ENCODE measurements at places on chromosomes 11 and 22. TPM values are rescaled to one million over a fixed set of nuclear protein-coding genes. Genes with fewer than 3 reads are reported as not detected.
A peak's percentile ranks its signal among the peaks of the same experiment; 100 is the strongest.

SMIM35 gene
- not detected for total RNA-seq

RTN3 gene
- 25.3 TPM for total RNA-seq

SPTY2D1 gene
- total RNA-seq: 14.8 TPM

CACNA1I gene
- not detected for total RNA-seq

PRG3 gene
- total RNA-seq: not detected

MS4A7 gene
- not detected for total RNA-seq

MMP27 gene
- total RNA-seq: not detected

DNA sequence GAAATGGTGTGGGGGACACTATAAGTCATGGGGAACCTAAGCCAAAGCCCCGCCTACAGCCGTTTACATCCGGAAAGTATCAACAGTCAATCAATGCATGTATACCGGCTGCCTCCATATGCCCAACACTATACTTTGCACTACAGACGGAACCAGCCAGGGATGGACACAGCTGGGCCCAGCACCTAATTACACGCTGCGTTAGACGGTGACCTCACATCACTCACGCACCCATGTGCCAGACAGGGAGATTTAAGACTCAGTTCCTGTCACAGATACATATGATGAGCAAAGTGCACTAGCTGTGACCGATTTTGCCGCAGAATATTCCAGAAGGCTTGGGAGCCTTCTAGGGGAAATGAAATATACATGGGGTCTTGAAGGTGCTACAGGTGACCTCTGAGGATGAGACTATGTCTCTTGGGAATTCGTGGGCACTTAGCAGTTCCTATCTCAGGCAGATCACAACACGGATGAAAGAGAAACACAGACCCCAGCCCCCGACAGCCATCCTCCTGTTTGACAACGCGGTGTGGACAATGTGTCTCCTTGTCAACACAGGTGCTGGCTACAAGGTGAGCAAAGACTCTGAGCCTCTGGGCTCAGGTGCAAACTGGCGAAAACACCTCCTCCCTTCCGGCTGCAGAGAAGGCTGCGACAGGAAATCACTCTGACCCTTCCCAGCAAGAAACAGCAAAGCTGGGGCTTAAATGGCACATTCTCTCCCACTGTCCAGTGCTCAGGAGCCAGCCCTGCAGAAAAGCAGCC is 8.0 kb downstream of the AHNAK start:
- no peak for DNase-seq

DNA sequence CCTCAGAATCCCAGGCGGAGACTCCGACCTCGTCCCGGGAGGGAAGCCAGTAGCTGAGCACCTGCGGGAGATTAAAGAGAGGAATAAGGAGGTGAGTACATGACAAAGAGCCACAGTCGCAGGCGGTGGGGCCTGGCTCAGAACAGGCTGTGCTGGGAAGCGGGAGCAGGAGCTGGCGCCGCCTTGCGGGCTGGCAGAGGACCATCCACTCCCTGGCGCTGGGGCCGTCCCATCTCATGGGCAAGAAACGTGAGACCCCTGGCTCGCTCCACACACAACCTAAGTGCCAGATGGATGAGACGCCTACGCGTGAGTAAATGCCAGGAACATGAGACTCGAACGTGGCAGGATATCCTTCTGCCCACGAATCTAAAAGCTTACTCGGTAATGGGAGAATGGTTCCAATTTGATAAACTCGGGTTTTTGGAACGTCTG is 6.3 kb downstream of the CEND1 start:
- DNase-seq: no peak

DNA sequence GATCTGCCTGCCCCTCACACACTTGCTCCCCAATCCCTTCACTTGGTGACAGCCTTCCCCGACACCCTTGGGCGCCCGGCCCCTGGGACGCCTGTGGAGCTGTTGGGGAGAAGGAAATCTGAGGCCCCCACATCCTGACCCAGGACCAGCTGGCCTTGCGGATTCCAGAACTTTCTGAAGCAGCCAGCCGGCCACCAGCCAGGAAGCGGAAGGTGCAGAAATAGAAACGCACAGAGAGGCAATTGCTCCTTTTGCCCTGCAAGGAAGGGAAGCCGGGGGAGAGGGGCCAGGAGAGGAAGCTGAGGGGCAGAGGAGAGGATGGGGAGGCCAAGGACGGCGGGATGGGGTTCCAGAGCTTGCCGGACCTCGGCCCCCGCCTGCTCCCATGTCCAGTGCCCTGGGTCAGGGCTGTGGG is 66.7 kb upstream of the LINC01488 start:
- DNase-seq: no peak

DNA sequence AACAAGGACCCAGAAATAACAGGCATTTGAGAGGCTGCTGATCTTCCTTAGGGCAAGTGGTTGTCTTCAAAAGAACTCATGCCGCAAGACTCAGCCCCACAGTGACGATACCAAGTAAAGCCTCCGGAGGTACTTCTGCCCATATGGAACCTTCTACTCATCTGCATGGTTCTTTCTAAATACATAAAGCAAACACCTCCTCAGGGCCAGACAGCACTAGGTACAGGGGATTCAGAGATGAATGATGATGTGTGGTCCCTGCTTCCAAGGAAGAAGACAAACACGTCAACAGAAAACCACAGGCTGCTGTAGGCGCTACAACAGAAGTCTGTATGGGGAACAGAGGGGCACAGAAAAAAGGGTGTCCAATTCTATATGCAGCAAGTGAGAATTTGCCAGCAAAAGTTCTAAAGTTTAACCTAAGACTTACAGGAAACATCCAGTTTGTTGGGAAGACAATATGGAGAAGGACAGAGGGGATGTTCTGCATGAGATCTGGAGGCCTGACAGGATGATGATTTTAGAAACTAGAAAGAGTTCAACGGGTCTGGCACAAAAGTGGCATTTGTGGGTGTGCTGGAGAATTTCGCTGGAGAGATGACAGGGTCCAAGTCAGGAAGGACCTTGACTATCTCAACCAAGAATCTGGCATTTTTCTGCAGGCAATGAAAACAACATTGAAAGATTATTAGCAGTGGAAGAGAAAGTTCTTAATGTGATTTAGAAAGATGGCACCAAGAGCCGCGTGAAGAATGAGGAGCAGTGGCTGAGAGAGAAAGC is 23.7 kb downstream of the JAML start:
- DNase-seq: no peak

DNA sequence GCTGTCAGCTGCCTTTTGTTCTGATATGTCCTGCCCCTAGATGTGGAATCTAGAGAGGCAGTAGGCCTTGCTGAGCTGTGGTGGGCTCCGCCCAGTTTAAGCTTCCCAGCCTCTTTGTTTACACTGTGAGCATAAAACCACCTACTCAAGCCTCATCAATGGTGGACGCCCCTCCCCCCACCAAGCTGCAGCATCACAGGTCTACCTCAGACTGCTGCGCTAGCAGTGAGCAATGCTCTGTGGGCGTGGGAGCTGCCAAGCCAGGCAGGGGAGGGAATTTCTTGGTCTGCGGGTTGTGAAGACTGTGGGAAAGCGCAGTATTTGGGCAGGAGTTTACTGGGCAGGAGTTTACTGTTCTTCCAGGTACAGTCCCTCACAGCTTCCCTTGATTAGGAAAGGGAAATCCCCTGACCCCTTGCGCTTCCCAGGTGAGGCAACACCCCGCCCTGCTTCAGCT is 98.5 kb downstream of the SMCO4 start:
- DNase-seq: peak; percentile 60

- DNase-seq: no peak
These were observed 47.1 kb downstream of the BCR start for GRCh38 chr22:23227380-23227779.

- no peak for DNase-seq
These were observed 44.3 kb upstream of the CTTN start for GRCh38 chr11:70353900-70354568.

- DNase-seq: no peak
These were observed 57.3 kb downstream of the PPP6R2 start for GRCh38 chr22:50400406-50400805.

- DNase-seq: no peak
These were observed 33.5 kb upstream of the RAB38 start for GRCh38 chr11:88208745-88209144.

DNA sequence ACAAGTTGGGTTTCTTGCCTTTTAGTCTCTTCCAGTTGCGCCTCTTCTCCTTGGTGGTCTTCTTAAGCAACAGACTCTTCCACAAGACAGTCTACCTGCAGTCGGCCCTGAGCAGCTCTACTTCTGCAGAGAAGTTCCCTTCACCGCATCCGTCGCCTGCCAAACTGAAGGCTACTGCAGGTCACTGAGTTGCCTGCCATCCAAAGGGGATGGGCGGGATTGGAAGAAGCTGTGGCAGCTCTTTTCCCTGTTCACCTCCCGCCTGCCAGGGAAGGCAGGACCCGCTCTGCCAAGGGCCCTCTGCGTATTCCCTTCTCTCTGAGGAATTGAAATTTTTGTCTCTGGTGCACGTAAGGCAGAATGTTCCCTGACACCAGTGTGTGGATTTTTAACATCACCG is 9.2 kb upstream of the STT3A start:
- no peak for DNase-seq

DNA sequence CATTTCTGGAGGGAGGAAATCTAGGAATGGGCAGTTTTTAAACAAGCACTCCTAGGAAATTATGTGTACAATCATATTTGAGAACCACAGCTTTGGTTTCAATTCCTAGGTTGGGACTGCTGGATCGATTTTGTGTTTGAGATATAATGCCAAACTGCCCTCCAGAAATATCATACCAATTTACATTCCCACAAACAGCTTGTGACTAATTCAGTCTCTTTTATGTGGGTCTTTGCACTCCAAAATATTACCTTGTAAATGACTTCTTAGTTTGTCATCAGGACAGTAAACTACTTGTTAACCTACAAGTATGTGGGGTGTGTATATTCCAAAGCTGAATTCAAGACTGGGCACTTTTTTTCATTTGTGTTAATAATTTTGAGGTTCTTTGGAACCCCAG is 9.8 kb upstream of the BARX2 start:
- no peak for DNase-seq

DNA sequence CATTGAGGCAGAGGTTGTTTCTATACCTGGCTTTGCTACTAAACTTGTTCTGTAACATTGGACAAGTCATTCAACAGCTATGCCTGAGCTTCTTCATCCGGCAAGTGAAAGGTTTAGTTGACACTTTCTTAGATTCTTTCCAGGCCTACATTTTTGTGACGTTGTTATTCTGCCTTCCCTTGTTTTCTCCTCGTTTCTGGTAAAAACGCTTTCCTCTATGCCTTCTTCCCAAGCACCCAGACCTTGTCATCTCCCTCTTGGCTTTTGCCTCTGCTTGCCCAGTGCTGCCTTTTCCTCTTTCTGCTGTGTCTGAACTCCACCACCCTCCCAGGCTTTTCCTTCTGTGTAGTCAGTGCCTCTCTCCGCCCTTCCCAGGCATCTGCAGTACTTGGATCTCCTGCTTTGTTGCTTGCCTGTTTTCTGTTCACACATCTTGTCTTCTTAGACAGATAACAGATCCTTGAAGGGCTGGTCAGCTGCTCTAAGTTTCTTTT is 1.4 kb upstream of the AMOTL1 start:
- DNase-seq: no peak

DNA sequence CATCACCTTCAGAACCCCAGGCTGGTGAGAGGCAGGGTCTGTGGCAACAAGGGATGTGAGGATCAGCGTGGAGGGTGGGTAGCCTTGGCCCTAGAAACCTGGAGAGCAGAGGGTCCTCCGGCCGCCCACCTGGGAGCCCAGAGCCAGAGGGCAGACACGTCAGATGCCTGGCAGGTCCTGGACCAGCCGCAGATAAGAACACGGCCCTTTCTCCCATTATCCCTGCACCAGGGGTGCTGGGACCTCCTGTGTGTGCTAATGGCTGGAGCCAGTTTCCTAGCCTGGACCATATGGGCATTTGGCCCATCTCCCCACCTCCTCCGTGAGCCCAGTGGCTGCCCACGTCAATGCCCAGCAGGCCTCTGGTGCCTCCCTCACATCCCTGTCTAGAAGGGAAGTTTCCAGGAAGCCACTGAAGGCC is 88.4 kb downstream of the MORC2 start:
- no peak for DNase-seq

- peak; percentile 5 for DNase-seq
These were observed 212.4 kb upstream of the SESN3 start for GRCh38 chr11:95443386-95443785.

- DNase-seq: no peak
These were observed 68.0 kb upstream of the ATXN10 start for GRCh38 chr22:45603619-45604018.

Measured in HepG2 (cell line).